ENCODE measurements at places on chromosomes 12 and 14.

DNA sequence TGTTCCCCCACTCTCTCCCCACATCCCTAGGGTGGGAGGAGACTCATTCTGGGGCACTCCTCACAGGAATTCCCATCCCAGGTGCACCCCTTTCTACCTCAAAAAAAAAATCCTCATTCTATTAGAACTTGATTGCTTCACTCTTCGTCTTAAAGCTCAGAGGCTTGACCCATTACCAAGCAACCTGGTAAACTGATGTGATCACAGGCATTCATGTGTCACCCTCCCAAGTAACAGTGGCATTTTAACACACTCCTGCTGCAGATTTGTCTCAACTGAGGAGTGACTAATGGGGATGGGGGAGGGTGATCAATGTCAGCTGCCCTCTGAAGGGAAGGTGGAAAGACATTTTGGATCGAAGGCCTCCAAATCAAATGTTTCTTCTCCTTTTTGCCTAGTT lies 78.1 kb upstream of the PTHLH start:
- no peak for DNase-seq

DNA sequence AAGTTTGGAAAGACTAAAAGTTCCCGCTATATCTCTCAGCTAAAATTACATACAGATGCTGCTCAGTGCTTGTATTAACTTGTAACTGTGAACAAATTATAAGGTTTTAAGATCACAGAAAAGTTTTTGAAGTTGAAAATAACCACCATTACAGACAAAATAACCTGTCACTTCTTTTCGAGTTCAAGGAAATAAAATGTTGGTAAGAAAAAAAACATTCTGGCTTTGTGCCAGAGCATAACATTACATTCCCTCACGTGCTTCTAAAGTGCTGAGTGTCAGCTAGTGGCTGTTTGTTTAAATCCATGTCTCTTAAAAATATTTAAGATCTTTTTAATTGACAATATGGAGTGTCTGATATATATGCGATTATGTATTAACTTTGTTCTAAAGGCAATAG lies 27.2 kb upstream of the ADAMTS20 start:
- DNase-seq: no peak

DNA sequence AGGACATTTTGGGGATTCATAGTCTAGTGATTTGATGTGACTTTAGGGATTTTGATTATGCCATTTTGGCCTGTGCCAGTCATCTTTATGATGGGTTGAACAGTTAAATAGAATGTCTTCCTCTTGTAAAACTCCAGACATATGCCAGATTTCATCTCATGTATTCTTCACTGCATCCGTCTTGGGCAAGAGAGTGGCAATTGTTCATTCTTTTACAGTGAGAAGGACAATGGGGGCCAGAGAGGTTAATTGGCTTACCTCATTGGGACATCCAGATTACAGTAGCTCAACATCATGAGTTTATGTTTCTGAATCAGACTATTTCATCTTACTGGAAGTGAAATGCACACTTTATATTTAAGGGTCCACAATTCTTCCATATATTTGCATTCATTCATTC lies 108.2 kb upstream of the SLC38A2 start:
- no peak for DNase-seq

- DNase-seq: no peak
Observed at GRCh38 chr14:22412926-22413411, 176.1 kb downstream of the DAD1 start.
